SK-N-SH (cell line): ENCODE measurements at places on chromosomes 4 and X.

DNA sequence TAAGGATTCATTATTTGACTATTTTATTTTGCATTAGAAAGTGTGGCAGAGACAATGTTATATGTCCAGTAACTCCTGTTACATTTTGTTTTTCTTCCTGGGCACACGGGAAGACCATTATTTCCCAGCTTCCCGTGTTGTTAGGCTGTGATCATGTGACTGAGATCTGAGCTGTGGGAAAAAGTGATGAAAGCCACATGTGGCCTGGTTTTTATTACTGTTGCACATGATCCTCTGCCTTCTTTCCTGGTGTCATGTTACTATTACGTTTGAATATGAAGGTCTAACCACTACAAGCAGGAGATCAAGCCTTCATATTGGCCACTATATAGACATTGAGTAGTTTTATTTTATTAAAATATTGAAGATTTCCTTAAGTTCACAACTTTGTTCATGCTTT, 28.2 kb upstream of the MID1 start:
- peak; percentile 6 for DNase-seq

DNA sequence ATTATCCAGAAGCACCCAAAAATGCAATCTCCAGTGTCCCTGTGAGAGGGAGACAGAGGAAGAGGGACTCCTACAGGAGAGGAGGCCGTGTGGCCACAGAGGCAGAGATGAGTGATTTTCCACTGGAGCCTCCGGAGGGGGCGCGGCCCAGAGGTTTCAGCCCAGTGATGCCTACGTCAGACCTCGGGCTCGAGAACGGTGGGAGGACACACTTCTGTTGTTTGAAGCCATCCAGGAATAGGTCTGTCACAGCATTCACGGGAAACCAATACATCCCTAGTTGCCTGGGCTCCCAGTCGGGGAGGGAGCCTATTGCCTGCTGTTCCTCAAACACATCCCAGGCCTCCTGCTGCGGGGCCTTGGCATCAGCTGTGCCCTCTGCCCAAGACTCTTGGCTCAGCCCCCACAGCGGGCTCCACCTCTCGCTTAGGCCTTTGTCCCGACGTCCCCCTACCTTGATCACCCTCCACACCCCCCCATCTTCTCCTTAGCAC, 39.2 kb upstream of the HMX1 start:
- DNase-seq, result no peak

DNA sequence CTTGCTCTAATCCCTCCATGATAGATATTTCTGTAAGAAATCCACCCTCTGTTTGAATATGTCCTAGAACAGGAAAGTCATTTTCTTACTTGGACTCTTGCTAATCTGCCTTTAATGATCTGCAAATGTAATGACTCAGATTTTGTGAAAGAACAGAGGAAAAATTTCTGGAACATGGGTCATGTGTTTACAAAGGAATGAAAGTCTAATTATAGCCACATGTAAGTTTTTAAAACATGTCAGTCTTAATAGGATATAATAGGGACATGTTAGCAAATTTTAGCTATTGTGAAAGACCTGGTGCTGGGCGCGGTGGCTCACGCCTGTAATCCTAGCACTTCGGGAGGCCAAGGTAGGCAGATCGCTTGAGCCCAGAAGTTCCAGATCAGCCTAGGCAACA, 47.6 kb downstream of the GRK4 start:
- DNase-seq, result no peak

DNA sequence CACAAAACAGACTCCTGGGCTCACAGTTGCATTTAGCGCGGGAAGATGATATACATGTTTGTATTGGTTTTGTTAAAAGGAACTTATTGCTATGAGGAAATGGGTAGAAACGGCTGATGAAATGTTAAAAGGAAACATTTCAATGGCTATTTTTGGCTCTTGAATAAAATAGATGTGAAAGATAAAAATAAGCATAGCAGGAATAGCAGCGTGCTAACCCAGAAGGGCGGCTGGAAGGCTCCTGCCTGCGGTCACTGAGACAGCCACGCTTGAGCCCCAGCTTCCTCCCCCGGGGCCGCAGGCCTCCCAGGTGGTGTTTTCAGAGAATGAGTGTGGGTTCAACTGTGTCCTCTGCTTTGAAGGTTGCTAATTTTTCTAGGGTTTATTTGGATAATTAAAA, 35.0 kb upstream of the CLCN4 start:
- DNase-seq, result no peak

DNA sequence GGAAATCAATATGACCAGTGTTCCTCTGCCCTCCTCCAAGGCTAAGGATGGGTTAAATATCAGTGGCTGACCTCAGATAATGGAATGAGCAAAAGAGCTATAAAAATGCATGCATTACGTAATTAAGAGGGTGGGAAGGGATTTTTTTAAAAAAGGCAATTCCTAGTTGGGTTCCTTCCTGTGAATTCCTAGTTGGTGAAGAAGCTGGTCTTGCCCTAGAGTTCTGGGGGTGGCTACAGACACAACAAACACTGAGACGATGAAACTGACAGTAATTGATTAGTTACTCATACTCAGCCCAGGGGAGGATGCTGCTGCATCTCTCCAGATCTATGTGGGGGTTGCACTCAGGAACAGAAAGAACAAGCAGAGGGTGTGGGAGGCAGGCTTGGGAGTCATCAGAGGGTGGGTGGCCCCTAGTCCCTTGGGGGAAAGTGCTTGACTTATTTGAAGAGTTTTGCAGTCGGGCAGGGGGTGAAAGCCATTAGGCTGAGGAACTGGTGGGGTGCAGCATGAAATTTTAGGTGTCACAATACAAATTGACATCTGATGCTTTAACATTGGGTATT, 662.0 kb upstream of the FRG1 start:
- no peak for DNase-seq

DNA sequence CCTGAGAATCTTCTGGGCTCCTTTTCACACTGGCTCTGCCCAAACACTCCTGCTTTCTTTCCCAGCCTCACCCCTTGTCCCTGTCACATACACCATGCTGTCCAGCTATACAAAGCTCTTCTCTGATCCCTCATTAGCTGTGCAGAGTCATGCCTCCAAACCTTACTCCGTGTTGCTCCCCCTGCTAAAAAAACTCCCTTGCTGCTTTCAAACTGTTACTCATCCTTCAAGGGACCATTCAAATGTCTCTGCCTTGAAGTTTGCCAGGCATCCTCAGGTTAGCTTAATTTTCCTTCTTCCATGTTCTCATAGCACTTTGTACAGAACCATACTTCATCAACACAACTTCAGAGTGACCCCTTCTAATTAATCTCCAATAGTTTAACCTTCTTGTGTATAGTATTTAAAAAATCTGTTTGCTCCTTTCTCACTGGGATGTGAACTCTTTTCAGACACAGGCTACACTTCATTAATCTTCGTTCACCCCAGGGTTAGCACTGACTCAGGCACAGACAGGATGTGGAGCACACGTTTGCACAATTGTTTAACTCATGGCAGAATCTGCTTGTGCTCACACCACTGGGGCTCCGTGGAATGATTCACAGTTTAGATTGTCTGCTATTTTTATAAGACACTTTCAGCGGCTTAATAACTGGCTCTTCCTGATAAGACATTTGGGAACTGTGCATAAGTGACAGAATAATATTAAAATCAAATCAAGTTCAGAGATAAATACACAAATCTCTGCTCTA, 21.4 kb upstream of the SEL1L3 start:
- DNase-seq, result no peak
